A673 (cell line): ENCODE measurements at places on chromosomes 3 and 15. TPM values are rescaled to one million over a fixed set of nuclear protein-coding genes. Genes with fewer than 3 reads are reported as not detected.
A peak's percentile ranks its signal among the peaks of the same experiment; 100 is the strongest.

DNA sequence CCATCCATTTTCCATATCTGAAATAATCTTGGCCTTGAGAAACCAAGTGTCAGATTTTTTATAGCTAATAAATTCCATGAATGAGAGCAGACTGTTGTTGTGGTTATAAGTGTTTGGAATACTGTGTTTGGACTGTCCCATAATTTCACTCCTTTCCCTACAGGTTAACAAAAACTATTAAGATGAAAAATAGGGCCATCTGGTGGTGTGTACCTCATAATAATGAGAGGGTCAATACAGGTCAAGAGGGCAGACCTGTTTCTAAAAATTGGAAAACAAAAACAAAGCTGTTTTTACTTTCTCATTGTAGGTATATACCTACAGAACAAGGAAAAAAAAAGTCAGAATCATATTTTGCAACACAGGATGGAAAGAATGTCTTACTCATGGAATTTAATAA, 553.8 kb upstream of the SGO1 start:
- DNase-seq: no peak

- DNase-seq: no peak
These were observed 40.4 kb upstream of the VEPH1 start for GRCh38 chr3:157543501-157544035.

- peak; percentile 19 for DNase-seq
These were observed 393.1 kb downstream of the LPP start for GRCh38 chr3:188546835-188547670.

DNA sequence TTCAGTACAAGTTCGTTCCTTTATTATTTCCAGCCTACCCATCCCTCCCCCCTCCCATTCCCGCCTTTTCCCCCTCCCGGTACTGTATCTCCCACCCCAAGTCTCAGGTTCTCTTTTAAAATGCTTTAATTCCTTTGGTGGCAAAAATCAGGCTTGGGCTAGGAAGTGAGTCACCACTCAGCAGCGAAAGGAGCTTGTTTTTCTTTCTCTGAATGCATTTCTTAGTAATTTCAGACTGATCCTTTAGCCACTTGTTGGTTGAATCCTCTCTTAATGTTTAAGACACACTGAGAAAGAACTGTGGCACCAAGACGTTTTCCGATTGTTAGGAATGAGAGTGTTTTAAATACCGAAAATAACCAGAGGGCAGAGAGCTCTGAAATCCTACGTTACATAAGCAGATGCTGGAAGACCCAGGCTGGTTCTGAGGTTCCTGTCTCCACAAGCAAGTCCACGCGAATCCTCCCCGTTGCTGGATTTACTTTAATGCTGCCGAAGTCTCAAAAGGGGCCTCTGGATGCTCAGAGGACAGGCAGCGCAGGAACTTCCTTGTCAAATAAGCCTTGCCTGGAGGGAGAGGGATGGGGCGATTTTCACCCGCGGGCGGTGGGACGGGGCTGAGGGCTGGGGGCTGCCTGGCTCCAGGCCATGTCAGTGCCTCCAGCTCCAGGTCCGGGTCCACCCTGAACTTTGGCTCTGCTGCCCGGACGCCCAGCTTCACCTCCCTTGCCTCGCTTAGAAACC, 854 bp upstream of the COL8A1 start:
- DNase-seq: peak; percentile 67

DNA sequence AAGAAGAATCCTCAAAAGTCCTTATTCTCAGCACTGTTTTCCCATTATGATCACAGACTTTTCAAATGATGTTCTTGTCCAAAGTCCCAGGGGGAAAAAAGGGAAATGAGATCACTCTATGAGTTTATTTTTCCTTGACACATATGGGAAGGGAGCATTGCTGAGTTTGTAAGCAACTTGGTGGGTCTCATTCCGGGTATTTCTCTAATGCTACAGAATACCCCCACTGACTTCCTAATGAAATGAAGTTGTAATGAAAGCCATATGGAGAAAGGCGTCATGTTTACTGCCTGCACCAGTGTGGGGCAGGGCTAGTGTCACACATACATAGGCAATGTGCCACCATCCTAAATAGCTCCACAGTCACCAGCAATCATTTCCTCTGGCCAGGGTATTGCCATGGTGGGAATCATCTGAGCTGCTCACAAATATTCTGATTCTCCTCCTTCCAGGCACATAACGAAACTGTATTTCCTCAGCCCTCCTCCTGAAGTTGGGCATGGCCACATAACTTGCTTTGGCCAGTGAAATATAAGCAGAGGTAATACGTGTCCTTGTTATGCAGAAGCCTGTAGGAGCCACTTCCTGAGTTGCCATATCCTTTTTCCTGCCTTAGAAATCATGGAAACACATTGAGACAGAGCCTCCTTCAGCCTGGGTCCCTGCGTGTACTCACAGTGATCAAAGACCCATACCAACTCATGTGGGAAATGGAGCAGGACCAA, 41.0 kb upstream of the C15orf61 start:
- peak; percentile 95 for DNase-seq

The ITGA11 gene
- 0.17 and 0.45 TPM in 2 replicates for total RNA-seq

DNA sequence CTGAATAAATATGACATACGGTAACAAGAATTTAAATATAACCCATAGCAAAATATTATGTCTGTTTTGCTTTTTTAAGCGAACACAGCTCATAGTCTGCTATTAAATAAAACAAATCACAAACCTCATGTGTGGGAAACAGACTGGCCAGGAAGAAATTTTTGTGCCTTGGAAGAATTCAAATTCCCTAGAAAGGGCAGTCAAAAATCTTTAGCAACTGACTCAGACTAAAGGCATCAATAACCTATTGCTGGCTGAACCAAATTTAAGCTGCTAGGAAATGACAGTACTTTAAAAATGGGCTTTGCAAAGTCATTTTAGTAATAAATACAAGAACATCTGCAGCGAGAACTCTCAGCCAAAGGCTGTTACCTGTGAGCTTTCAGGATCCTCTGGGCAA, 151.4 kb downstream of the PLD1 start:
- no peak for DNase-seq

GRCh38 chr15:94145046-94145445, 86.3 kb upstream of the MCTP2 start:
- DNase-seq: no peak

The MAGEL2 gene
- not detected in 2 replicates for total RNA-seq

The CYP1A2 gene
- total RNA-seq: not detected in 2 replicates

DNA sequence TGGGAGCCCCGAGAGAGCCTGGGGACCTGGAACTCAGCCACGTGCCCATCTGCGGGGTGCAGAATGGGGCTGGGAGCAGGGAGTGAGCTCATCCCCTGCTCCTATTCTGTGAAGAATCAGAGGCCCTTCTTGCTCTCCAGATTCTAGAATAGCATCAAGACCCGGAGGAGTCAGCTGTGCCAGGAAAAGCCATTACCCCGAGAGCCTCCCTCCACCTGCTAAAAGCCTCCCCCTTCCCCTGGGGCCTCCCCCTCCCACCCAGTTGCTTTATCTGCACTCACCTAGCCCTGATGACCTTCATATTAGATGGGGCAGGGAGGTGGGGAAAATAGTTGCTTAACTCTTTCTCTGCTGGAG, 23.1 kb downstream of the CCDC33 start:
- no peak for DNase-seq

GRCh38 chr3:38966811-38967692, 84.7 kb downstream of the SCN11A start:
- no peak for DNase-seq

DNA sequence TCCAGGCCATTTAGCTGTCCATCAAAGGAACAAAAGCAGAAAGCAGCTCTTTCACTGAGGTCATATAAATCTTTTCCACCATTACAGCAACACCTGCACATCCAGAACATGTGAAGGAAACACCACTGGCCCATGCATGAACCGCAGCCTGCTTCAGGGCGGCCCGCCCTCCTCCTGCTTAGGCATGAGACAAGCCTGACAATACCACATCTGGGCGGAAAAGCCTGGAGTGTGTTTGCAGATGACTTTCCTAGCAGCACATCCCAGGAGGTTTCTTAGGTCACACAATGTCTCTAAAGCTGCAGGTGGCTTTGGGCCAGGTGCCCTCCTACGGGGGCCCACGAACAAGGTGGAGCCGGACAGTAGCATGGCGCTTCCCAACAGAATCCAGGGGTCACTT, 19.6 kb downstream of the CYFIP1 start:
- no peak for DNase-seq

GRCh38 chr3:65732051-65732935, 306.4 kb downstream of the MAGI1 start:
- DNase-seq: peak; percentile 65

The LRRC49 gene
- 9.2 and 10.9 TPM in 2 replicates for total RNA-seq

The ARHGAP11A gene
- total RNA-seq: 167 and 173 TPM in 2 replicates

- no peak for DNase-seq
These were observed 16.0 kb downstream of the SLC51A start for GRCh38 chr3:196232154-196232881.

The SCAANT1 gene
- total RNA-seq: not detected in 2 replicates

DNA sequence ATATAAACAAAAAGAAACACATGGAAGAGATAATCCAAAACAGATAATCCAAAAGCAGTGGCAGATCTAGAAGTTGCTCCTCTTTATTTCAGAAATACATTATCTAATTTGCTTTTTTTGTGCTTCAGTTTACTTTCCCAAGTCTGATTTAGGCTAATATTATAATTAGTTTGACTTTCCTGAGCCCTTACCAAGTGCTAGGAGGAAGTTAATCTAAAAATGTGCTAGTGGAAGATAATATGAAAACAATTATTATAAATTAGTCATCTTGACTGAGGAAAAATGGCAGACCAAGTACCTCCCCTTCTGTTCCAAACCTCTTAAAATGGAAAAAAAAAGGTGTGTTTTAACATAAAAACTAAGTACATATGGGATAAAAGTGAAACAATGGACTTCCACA, 17.5 kb downstream of the SLC9A9 start:
- DNase-seq: no peak

The SPATA16 gene
- not detected in 2 replicates for total RNA-seq

The SAMD7 gene
- not detected in 2 replicates for total RNA-seq

GRCh38 chr3:24476871-24477656, 17.6 kb downstream of the THRB start:
- DNase-seq: no peak

DNA sequence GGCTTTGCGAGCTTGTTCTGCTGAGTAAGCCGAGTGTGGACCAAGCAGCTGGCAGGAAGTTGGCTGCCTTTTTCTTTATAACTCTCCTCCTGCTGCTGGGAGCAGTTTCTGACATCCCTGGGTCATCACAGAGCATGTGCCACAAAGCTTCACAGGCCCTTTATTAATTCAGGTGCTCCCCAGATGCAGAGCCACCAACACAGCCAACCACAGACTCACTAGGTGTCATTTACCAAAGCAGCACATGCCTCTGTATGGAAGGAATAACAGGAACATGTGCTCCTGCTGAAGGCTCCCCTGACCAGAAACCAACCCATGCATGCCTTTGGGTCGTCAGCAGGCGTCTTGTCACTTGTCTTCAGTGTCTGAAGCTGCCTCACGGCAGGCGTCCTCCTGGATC, 152.5 kb downstream of the ADAMTS17 start:
- no peak for DNase-seq

The RHCG gene
- 1.2 and 1.4 TPM in 2 replicates for total RNA-seq

- no peak for DNase-seq
These were observed 11.3 kb upstream of the IL12A start for GRCh38 chr3:159977295-159977694.

- no peak for DNase-seq
These were observed 800 bp downstream of the DAG1 start for GRCh38 chr3:49470714-49471420.

- DNase-seq: no peak
These were observed 300.6 kb upstream of the LMCD1 start for GRCh38 chr3:8200996-8201395.

The SPINK8 gene
- not detected in 2 replicates for total RNA-seq

GRCh38 chr15:89528757-89529352, 32.5 kb upstream of the RHCG start:
- DNase-seq: no peak

DNA sequence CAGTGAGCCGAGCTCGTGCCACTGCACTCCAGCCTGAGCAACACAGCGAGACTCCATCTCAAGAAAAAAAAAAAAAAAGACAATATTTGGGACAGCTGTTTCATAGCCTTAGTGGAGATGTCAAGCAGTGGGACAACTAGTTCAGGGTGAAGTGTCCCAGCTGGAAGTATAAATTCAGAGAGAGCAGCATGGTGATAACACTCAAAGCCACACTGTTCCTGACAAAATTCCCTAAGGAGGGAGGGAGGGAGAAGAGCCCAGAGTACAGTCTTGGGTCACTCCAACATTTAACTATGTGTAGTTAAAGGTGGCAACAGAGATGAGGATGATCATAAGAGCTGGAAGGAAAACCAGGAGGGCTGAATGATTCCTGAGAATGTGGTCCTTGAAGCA, 21.1 kb upstream of the IP6K2 start:
- no peak for DNase-seq

The GPR62 gene
- not detected in 2 replicates for total RNA-seq

- no peak for DNase-seq
These were observed 206.9 kb downstream of the NSUN3 start for GRCh38 chr3:94269763-94270162.

DNA sequence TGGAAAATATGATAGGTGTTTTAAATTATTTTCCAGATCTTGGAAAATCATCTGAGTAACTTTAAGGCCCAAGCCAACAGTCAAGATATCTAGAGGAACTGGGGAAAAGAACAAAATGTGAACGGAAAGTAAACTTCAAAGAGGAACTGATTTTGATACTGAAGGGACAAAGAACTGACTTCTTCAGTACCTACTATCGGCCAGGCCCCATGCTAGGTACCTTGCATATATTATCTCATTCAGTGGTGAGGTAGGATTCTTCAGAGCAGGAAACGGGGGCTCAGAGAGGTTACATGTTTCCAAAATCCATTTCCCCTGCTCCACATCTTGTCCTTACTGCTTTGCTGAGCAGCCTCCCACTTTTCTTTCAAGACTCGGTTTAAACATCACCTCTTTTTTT, 9.8 kb upstream of the ZNF710 start:
- DNase-seq: no peak

The NLGN1 gene
- 0.39 and 1.4 TPM in 2 replicates for total RNA-seq

- no peak for DNase-seq
These were observed 106.6 kb downstream of the FBN1 start for GRCh38 chr15:48538941-48539340.

DNA sequence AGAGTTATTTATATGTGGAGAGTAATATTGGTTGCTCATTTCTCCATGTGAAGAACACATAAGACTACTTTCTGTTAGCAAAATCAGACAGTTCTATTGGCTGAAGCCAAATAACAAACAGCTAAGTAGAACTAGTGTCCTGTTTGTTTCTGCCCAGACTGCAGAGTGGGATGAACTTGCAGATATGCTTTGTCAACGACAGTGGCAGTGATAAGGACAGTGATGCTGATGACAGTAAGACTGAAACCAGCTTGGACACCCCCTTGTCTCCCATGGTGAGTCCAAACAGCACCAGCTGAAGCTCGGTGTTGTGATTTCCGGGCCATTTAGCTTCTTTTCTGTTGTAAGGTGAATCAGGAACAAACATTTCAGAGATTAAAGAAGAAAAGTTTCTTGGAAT, 102.6 kb upstream of the IL12A start:
- no peak for DNase-seq

- DNase-seq: peak; percentile 88
These were observed 23.6 kb downstream of the HEG1 start for GRCh38 chr3:125032100-125032643.

GRCh38 chr15:74453925-74454763, 6.8 kb downstream of the UBL7 start:
- peak; percentile 61 for DNase-seq

GRCh38 chr3:139236336-139236735, 107.5 kb upstream of the MRPS22 start:
- no peak for DNase-seq
